ENCODE measurements at places on chromosomes 1 and 21.
A peak's percentile ranks its signal among the peaks of the same experiment; 100 is the strongest.

DNA sequence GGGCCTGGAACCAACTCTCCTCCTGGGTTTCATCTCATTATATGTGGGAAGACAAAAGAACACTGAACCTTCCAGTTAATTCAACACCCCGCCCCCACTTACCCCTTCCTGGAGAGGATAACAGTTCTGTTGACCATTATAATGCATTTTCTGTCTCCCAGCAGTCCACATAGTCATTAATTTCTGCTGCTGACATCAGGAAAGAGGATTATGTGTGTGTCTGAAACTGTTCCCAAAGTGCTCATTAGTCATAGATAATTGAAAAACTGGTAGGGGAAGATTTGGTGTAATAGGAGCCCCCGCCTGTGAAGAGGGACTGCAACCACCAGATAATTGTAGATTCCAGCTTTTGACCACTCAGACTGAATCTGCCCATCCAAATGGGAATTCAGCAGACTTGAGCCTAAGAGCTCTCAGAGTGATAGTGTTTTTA is 208.7 kb downstream of the FGGY start:
- DNase-seq, result no peak

DNA sequence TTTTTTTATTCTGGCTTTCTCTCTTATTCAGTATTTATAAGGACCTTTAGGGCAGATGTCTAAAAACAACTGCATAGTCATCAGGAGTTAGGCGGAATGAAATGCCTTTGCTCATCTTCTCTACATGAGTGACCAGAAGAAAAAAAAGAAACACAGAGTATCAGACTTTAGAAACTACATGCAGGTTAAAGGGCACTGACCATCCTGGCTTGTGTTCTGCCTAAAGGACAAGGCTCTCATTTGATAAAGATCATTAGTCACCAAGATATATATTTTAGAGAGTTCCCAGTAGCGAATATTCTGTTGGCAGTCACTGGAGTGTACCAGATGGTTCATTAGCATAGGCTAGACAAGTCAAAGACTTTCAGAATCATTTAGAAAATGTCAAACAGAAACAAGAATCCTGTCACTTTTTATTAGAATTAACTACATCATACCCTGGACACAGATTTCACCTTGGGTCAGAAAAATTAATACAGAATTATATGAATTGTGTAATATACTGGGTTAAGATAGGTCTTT is 145.6 kb downstream of the NR5A2 start:
- DNase-seq, result no peak

GRCh38 chr1:64495878-64496277 is 25.9 kb downstream of the CACHD1 start:
- no peak for DNase-seq

DNA sequence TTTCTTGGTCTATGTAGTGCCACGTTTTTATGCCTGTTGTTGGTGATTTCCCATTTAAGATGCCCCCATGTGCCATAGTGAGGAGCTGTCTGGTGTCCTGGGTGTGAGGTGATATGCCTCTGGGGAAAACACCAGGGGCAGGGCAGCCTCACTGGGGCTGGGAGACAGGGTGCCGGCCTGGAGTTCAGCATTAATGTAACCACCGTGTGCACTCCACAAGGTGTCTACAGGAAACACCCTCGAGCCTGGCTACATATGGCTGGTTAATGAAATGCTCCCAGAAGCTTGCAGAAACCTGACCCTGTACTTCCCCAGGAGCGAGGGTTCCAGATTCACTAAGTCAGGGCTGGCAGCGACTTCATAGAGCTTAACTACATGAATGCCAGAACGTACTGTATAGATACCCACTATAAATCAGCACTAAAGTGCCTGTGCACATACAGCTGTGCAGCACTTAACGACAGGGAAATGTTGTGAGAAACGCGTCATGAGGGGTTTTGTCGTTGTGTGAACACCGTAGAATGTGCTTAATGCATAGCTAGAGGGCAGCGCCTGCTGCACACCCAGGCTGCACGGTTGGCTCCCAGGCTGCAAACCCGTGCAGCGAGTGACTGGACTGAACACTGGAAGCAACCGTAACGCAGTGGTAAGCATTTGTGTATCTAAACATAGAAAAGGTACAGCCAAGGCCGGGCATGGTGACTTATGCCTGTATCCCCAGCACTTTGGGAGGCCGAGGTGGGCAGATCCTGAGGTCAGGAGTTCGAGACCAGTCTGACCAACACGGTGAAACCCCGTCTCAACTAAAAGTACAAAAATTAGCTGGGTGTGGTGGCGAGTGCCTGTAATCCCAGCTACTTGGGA is 10.4 kb downstream of the TFF2 start:
- DNase-seq, result no peak

DNA sequence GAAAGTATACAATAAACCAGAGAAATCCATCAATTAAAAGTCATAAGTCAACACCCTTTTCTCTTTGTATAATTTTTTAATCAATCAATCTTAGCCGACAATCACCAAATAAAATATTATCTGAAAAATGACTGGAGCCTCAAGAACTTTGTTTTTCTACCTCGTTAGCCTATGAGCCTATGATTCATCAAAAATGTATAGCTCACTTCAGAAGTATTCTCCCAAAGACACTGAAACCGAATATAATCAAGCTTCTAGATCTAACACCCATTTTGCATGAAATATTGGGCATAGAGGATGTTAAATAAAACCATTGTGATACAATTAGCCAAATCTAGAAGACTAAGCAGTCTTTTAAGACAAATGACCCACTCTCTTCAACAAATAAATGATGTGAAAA is 17.8 kb upstream of the RSBN1 start:
- DNase-seq, result no peak

GRCh38 chr21:42311160-42311559 is 4.0 kb downstream of the TFF3 start:
- peak; percentile 17 for DNase-seq

DNA sequence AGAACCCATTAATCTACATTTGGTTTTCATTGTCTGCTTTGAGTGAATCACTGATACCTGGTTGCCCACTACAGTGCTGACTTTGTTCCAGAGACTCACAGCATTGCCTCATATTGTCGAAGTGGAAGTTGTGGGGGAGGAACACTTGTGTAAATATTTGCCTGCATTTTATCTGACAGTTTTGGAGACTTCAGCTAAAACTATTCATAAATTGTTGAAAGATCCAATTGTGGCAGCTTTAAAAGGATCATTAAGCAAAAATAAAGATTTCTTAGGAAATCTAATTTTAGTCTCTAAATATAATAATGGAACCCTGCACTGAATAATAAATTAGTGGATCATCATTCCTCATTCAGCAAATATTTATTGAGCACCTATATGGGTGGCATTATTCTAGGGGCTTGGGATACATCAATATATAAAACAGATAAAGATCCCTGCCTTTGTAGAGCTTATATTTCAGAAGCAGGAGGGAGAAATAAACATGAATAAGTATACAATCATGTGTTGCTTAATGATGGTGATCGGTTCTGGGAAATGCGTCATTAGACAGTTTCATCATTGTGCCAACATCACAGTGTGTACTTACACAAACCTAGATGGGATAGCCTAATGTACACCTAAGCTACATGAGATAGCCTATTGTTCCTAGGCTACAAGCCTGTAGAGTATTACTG is 73.5 kb downstream of the OSBPL9 start:
- peak; percentile 31 for DNase-seq

GRCh38 chr1:51264451-51264850 is 28.4 kb downstream of the RNF11 start:
- DNase-seq, result peak; percentile 85

- DNase-seq, result no peak
These were observed 25.0 kb upstream of the EPHB2 start for GRCh38 chr1:22685591-22686059.
